Stimulated activated CD8-positive, alpha-beta memory T cell treated with anti-CD3 and anti-CD28 coated beads, Interleukin-4, amount 100 ng/mL, for 4 hours (primary cell): ENCODE measurements at places on chromosomes 7 and 10.

DNA sequence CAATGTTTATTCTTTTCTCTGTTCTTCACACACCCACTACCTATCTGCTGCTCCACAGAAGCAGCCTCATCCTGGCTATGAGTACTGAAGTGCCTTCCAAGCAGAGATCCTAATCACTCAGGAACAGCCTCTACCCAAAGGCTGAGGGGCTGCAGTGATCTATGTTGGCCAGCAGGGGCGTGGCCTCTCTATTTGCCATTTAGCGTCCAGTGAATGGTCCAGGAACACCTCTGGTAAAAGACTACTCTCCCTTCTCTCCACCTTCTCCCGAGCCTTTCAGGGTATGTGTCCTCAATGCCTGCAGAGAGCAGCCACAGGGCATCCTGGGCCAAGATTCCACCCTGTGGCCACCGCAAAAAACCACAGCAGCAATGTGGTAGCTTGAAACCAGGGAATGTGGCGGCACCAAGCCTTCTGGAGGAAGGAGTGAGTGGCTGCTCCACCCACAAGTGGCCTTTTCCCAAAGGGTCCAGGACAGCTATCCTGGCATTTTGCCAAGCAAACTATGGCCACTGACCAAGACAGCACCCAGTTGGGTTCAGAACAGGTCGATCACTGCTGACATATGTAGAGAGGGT, 70.9 kb downstream of the SYPL1 start:
- no peak for DNase-seq

DNA sequence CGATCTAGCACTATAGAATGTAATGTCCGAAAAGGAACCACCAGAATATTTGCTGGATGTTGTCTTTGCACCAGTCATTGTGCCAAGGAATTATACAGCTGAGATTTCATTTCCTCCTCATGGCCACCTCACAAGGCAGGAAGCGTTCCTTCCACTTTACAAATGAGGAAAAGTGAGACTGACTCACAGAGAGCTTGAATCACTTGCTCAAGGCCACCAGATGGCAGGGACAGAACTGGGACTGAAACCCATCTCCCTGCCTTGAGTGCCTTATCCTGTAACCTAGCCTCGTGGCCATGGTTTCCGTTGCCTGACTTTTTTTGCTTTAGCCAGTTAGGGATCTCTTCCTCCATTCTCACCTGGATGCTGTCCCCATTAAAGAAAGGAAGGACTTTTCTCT, 44.7 kb upstream of the PDZD8 start:
- no peak for DNase-seq

DNA sequence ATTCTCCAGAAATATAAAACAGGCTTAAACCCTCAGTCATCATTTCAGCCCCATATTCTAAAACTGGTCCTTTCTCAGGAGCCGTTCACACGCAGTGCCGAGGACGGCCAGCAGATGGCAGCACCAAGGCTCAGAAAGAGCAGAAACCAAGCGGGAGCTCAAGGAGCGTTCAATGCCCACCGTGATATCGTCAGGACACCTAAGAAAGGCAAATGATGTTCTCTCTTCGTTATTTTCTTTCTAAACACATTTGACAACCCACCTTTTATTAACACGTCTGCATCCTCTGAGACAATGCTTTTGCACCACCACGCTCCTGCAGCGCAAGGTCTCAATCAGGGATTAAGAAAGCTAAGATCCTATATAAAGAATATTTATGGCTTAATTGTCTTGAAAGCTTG, 45.7 kb upstream of the RBM33 start:
- peak; percentile 85 for DNase-seq

DNA sequence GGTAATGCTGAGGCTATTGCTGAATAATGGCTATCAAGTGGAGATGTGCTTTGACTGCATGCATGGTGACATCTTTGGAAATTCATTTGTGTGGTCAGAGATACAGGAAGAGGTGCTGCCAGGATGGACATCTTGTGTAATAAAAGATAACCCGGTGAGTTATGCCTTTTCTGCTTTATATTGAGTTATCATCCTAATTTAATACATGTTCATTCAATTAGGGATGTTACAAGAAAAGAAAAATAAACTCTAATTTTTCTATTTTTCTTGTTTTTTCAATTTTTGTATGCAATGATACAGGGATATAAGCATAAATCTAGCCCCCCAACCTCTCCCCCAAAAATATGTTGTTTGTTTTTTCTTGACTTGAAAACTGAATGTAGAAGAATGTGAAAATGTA, 26.4 kb upstream of the LMOD2 start:
- DNase-seq: no peak

DNA sequence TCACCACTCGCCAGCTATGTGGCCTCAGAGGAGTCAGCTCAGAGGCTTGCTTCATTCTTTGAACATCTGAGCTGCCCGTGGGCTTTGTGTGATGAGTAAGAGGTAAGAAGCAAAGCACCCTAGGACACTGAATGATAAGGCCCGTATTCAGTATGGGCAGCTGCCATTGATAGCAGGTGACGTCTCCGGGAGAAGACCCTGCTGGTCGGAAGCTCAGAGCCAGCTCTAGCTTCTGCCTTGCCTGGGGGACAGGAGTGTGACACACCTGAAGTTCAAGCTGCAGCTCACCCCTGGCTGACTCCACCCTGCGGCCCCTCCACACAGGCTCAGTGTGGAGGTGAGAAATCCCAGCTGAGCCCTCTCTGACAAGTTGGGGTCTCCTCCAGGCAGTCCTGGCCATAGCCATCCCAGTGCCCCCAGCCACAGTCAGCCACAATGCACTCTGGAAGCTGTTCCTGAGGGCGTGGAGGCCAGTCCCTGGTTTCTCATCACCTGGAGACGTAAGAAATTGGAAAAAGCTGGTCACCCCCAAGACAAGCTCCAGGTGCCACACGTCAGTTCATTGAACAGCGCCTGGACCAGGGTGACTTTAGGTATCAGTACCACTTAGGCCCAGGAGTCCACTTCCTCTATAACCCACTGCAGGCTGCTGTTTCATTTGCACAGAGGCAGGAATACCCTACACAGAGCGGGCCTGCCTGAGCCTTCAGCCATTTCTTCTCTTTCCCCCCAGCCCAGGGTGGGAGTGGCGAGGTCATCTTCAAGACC, 164.9 kb upstream of the RHEB start:
- DNase-seq: no peak

- no peak for DNase-seq
Measured at GRCh38 chr7:139936760-139937310, 107.8 kb downstream of the TBXAS1 start.

DNA sequence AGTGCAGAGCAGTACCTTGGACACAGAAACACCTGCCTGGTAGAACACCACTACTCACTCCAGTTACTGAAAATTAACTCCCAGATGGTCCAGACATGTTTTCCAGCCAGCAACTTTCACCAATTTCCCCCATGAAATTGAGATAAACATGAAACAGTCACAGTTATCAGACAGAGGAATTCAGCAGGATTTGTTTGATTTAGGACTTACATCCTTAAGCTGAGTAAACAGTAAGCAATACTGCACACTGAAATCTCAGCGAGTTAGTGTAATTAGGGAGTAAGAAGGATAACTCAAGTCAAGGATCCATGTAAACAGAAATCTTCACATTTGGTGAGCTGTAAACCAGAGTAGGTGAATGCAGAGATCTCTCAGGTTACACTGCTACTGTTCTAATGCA, 353.5 kb downstream of the ELMO1 start:
- no peak for DNase-seq

DNA sequence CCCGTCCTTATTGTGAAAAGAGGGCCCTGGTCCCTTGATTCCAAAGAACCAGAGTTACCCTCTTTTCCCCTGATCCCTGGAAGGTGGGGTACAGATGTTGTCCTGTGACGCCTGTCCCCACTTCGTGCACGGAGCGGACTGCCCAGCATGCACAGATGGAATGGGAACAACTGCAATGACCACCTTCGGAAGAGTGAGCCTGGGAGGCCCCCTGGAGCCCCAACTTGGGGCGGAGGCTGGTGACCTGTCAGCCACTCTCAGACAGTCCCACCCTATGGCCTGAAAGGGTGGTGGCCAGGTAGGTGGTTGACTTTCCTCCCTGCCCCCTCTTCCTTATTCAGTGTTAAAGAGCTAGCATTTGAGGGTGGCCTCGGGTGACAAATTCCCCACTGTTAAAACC, 196.6 kb upstream of the GALNT17 start:
- DNase-seq: no peak

DNA sequence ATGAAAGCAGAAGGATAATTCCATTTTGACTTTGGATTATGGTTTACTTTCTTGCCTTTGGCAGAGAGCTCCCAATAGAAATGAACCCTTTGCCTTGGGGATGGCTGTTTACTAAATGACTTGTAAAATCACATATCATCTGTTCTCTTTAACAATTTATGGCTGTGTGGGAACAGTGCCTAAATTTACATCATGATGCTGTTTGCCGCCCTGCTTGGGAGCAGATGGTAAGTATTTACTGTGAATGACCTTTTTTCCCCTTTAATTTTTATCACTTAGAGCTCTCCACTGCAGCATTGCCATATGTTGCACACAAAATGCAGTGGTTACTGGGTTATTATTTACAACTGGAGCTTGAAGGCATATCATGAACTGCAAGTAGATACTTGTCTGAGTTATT, 13.4 kb downstream of the HEPACAM2 start:
- DNase-seq: no peak

GRCh38 chr7:75943864-75944263, 28.9 kb downstream of the POR start:
- no peak for DNase-seq

DNA sequence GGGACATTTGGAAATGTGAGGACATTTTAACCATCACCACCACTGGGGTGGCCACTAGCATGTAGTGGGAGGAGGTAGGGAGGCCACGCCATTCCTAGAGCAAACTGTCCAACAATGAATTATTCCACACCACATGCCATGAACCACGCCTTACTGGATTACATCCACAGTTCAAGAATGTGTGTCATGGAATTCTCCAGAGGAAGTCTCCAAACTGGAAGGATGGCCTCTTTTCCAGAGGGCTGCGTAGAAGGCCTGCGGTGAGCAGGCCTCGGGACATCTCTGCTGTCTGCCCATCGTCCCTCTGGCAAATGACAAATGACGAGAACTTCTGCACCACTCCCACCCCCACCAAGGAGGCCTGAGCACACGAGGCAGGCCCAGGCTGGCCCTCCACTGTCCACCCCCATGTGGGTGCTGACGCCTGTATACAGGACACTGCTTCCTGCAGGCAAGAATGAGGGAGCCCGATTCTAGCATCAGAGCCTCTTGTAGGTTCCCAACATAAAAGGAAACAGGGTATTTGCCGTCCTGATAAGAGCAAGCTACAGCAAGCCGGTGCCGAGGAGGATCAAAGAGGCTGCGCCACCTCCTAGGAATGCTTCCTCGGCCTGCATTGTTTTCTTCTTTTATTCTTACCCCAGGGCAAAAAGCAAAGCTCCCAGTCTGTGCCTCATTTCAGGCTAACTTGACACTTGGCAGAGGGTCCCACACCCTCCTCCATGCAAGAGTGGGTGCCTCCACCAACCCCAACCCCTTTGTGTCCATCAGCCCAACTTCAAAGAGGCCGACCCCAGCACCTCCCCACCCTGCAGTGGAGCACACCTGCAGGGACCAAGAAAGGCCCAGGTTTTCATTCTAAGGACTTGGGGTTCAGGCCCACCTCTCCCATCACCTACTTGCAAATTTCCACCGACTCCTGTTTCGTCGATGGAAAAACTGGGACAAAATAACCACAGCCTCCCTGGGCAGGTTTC, 23.9 kb downstream of the TNS3 start:
- no peak for DNase-seq

- DNase-seq: no peak
Measured at GRCh38 chr10:115649217-115649616, 556.1 kb downstream of the ATRNL1 start.

DNA sequence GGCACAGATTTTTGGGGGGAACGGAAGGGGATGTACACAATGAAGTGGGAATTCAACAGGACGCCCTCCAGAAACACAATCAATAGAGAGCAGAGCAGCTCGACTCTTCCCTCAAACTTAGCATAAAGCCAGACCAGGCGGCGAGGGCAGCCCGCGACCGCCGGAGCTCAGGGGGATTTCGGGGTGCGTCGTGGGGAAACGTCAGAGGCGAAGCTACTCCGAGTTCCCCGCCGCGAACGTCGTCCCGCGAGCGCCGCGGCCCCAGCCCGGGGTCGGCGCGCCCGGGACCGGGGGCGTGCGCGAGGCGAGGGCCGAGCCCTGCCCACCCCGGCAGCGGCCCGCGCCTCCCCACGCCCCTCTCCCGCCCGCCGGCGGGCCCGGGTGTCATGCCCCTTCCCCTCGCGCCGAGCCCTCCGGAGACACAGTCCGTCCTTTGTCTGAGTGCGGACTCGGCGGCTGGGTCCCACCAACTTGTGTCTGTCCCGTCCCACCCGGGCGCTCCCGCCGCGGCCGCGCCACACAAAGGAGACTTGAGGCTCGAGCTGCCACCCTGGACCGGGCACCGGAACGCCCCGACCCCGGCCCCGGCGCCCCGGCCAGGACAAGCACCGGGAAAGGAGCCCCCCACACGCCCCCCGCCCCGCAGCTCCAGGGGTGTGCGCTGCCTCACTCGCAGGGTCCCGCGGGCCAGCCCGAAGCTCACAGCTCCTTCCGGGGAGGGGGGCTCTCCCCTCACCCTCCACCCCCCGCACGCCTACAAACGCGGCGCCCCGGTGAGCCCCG, 634 bp downstream of the EZH2 start:
- DNase-seq: no peak

GRCh38 chr10:79321951-79322350, 25.3 kb upstream of the PPIF start:
- no peak for DNase-seq

DNA sequence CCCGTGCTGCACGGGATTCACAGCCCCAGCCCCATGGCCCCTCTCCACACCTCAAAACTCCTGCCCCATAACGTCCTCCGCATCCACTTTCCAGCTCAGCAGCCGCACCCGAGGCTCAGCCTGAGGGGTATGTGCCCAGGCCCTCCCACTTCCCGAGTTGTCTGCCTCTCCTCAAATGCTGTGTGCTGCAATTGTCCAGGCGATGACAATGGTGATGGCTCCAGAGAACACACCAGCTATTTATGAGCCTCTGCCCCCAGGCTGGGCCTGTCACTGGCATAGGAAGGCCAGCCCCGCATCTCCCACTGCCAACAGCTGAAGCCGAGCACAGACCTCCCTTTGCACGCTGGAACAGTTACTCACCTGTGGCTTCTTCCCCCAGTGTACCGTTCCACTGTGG, 2.4 kb upstream of the LDB3 start:
- DNase-seq: no peak

GRCh38 chr10:77279207-77279606, 358.4 kb downstream of the KCNMA1 start:
- DNase-seq: no peak

- DNase-seq: no peak
Measured at GRCh38 chr7:137994216-137994615, 7.7 kb downstream of the CREB3L2 start.

DNA sequence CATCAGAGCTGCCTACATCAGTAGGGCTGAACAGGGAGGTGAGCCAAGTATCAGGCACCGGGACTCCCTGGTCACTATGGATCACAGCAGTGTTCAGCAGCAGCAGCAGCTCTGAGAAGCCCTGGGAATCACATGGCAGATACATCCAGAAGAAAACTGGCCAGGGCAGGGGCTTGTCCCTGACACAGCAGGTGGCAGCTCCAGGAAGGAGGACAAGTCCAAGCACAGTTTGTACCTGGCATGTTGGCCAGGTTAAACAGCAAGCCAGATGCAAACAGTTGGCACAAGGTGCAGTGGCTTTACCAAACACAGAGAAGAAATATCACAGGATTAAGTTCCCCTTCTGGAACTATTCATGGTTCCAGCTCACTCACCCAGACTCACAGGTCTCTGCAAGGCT, 139.4 kb downstream of the KCNMA1 start:
- DNase-seq: no peak
